Endodermal cell (in vitro differentiated cells): ENCODE measurements at places on chromosomes 4 and X.
A peak's percentile ranks its signal among the peaks of the same experiment; 100 is the strongest.

- no peak for DNase-seq
These were observed 10.0 kb upstream of the RNF128 start for GRCh38 chrX:106716463-106716862.

DNA sequence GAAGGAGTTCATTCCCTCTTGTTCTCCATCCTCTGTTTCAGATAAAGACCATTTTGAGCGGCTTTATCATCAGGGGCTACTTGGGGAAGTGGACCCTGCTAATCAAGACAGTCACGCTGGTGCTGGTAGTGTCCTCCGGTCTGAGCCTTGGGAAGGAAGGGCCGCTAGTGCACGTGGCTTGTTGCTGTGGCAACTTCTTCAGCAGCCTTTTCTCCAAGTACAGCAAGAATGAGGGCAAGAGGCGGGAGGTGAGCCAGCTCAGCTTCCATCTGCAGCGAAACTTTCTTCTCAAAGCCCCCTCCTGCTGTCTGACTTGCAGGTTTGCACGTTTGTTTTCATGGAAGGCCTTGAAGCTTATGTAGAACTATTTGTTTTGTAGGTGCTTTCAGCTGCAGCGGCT is 49.5 kb downstream of the CLCN4 start:
- no peak for DNase-seq

DNA sequence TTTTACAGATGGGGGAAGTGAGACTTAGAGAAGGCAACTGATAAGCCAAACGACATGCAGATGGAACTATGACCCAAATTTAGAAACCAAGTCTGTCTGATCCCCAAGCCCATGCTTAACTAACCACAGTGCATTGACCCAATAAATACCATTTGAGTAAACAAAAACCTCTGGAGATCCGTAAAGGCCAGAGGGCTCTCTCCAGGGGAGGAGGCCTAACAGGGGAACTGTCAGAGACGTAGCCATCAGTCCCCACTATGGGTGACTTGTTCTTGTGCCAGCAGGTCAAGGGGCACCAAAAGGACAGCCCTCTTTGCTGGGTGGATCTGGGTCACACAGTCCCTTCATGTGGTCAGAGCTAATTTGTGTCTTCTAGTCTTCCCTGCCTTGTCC is 420.2 kb downstream of the BCOR start:
- no peak for DNase-seq

DNA sequence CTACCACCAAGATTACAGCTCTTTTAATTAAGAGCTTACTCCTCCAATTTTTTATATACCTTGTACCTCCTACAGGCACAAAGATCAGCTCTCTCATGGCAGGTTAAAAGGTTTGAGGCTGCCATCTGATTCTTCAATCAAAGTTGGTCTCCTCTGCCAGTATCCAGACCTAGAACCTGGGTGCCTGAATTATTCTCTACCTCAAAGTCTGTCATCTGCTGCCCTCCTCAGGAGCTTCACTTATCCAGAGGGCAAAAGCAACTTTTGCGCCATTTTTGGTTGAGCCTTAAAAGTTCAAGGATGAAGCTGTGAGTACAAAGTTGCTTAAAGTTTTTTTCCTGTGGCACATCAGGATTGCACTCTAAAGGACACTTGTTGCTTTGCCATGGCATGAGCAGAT is 343.7 kb upstream of the PPP1R2C start:
- peak; percentile 43 for DNase-seq

GRCh38 chr4:186485561-186486062 is 69.8 kb downstream of the MTNR1A start:
- DNase-seq: no peak

- DNase-seq: no peak
These were observed 285.6 kb downstream of the SHOX start for GRCh38 chrX:916230-916599.

DNA sequence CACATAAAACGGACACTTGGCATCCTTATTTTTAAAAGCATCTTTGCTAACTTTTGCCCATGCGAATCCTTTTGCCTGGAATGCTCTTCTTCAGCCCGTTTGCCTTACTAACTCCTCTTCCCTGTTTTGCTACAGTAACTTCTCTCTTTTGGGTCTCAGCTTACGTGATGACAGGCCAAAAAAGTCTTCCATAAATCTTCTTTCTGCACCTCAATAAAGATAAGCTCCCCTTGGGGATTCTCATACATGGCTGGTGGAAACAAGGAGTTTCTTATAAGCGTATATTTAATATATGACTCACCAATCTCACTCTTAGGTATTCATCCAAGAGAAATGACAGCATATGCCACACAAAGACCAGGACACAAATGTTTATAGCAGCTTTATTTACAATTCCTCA is 192.7 kb downstream of the RCHY1 start:
- no peak for DNase-seq

GRCh38 chr4:152264106-152264505 is 271.8 kb downstream of the FBXW7 start:
- DNase-seq: no peak

DNA sequence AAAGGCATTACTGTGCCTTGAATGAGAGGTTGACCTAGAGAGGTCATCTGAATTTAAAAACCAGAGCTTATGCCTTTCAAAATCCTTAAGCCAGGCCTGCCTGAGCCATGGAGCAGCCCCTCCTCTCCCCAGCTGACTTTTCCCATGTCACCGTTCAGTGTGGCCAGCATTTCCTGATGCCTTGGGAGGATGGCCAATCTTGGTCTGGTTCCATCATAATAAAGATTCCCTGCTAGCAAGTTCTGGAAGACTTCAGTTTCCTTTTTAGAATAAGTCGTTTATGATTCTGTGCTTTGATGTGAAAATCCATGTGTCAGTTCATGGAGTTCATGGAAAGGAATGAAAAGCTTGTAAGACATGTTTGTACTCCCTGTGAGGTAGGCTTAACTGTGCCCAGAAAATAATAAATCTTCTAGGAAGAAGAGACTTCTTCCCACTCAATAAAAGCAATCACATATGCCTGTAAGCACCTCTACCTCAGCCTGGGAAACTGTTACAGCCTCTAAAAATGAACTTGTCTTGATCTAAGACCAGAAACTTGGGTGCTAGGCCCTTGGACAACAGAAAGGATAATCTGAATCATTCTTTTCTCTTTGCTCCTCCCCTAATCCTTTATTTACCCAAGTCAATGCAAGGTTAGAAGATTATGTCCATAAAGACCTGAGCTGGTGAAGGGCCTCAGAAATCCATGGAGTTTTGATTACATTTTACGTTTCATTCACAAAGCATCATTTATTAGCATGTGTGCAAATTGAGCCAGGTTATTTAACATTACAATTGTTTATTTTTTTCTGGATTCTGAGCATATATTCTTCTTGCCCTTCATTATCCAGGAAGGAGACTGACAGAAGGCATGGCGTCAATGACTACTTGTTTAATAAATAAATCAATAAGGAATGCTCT is 84.0 kb upstream of the TBC1D9 start:
- DNase-seq: no peak
